ENCODE measurements at places on chromosomes 6 and 20. TPM values are rescaled to one million over a fixed set of nuclear protein-coding genes. Genes with fewer than 3 reads are reported as not detected.
A peak's percentile ranks its signal among the peaks of the same experiment; 100 is the strongest.

DNA sequence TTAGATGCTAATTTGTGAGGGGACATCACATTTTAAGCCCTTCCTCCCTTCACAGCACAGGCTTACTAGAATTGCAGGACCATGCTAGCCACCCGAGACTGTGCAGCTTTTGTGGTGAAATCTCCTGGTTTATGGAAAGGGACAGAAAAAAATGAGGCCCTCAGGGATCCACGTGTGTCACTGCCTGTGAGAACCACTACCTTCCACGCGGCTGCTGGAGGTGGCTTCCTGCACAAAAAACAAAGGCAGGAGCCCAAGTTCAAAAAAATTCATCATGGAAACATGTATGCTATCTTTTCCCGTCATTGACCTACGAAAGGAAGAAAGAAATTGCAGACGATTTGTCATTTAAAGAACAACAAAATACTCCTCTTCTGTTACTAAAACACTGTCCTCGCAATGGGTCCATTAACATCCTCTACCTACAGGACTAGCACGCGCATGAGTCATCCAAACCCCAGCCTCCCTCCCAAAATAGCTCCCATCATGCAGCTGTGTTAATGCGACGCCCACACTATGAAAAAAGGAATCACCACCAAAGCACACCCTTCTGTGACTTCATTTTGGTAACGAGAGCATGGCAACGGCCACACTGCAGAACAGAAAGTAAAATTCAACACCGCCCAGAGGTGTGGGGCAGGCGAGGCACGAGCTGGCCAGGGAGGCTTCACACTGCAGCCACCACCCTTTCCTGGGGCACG lies 45.7 kb downstream of the RAMACL start:
- peak; percentile 74 for DNase-seq

GRCh38 chr6:26592649-26593048 lies 4.1 kb upstream of the ABT1 start:
- DNase-seq: no peak

GRCh38 chr20:57440678-57441509 lies 49.7 kb downstream of the RBM38 start:
- DNase-seq: no peak

DNA sequence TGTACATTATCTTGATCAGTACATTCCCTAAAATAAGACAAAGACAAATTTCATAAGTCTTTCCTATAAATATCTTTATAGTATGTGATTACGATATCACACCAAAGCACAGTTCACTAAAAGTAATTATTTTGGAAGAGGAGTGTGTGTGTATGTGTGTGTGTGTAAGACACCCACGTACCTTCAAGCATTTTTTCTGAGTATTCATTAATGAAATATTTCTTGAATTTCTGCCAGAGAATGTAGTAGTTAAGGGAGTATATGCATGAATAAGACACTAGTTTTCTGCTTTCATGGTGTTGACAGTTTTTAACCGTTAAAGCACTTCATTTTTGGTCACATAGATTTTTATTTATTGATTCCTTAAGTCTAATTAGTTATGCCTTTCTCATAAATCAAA lies 36.8 kb downstream of the MANEA start:
- DNase-seq: no peak

GRCh38 chr6:163775313-163775712 lies 360.8 kb downstream of the QKI start:
- DNase-seq: no peak

DNA sequence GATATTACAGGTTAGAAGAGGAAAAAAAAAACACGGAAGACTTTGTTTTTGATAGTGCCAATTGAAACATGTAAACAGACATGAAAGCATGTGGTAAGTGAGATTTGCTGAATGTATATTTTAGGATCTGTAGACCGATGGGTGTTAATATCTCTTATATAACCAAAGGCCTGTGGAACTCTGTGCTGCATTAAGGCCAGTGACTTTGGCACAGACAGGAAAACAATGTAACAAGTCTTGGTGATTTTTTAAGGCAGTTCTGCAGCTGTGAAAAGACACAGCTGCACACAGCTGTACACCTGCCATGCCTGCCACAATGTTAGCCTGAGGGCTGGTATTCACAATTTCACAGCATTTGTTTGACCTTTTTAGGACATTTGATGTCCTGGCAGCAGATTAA lies 6.1 kb downstream of the SOBP start:
- no peak for DNase-seq

DNA sequence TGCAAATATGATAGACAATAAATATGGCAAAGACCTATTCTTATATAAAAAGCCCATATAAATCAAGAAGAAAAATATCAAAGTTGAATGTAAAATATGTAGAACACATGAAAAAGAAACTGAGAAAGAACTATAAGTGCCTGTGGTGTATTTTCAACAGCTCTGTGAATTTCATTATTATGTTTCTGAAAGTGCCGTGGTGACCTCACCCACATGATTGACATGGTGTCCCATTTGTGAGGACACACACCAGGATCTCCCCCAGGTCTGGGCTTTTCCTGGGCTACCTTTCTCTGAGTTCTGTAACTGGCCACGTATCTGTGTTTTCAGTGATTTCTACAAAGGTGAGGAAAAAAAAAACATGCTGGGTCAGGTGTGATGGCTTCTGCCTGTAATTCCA lies 86.7 kb downstream of the BMP6 start:
- no peak for DNase-seq

GRCh38 chr6:158002249-158002950 lies 20.7 kb downstream of the SYNJ2 start:
- DNase-seq: no peak

DNA sequence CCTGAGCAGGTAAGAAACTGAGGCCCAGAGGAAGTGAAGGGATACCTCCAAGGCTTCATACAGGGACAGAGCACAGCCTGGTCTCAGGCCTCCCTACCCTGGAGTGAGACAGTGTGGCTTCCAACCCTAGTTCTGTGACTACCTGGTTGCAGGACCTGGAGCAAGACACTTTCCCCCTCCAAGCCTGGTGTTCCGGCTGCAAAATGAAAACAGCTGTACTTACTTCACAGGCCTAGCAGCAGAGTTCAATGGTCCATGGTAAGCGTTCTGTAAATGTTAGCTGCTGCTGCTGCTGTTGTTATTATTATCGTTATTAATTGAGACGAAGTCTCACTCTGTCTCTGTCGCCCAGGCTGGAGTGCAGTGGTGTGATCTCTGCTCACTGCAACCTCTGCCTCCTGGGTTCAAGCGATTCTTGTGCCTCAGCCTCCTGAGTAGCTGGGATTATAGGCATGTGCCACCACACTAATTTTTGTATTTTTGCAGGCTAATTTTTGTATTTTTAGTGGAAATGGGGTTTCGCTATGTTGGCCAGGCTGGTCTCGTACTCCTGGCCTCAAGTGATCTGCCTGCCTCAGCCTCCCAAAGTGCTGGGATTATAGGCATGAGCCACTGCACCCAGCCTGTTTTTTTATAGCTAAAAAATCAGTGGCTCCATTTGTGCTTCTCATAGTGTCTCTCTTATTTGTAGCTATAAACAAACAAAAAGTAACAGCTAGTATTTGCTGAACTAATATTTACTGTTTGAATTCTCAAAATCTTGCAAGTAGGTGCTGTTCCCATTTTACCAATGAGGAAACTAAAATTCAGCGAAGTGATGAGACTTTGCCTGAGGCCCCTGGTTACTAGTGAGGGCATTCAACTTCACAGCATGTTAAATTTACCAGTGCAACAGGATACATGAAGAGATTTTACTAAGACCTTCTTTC lies 41.9 kb downstream of the COX4I2 start:
- DNase-seq: no peak

DNA sequence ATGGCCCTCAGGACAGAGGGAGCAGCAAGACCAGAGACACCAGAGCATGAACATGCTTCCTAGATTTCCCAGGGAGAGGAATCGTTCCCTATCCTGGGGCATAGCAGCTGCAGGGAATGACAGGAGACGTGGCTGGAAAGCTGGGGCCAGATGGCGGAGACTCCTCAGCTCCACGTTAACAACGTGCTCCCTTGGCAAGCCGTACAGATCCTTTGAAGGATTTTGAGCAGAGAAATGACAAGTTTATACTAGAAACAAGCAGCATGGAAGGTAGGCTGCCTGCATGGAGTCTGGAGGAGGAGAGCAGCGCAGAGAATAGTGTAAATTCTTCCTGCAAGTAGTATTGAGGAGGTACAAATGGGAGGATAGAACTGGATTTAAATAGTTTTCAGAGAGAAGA lies 11.7 kb downstream of the MYLIP start:
- no peak for DNase-seq

- no peak for DNase-seq
Measured at GRCh38 chr6:1334684-1335083, 22.8 kb downstream of the FOXQ1 start.

DNA sequence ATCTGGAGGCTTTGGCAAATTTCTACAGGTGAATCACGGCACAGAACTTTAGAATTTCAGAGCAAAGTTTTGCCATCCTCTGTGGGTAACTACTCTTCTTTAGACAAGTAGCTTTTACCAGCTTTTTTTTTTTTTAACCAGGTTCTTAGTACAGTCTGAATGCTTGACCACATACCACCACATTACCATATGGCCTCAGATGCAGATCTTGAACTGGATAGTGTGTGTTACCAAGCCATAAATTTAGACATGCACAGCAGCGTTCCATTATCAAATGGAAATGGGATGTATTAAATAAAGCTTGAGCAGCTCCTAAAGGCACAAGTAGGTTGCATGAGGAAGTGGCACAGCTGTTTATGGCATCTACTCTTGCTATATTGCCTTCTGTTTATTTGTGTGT lies 38.3 kb upstream of the PRSS16 start:
- no peak for DNase-seq

DNA sequence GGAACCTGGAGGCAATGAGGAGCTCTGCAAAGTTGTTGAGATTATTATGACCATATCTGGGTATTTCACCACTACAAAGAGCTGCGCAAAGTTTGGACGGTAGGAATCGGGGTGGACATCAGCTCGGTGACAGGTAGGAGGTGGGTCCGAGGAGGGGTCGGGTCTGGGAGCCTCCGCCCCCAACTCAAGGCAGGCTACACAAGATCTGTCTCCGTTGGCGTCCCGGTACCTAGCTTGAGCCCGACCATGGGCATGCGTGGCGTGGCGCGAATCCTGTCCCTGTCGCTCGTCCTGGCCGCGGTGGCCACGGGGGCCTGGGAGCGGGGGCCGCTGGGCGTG lies 40.2 kb upstream of the ZNFX1 start:
- DNase-seq: no peak

DNA sequence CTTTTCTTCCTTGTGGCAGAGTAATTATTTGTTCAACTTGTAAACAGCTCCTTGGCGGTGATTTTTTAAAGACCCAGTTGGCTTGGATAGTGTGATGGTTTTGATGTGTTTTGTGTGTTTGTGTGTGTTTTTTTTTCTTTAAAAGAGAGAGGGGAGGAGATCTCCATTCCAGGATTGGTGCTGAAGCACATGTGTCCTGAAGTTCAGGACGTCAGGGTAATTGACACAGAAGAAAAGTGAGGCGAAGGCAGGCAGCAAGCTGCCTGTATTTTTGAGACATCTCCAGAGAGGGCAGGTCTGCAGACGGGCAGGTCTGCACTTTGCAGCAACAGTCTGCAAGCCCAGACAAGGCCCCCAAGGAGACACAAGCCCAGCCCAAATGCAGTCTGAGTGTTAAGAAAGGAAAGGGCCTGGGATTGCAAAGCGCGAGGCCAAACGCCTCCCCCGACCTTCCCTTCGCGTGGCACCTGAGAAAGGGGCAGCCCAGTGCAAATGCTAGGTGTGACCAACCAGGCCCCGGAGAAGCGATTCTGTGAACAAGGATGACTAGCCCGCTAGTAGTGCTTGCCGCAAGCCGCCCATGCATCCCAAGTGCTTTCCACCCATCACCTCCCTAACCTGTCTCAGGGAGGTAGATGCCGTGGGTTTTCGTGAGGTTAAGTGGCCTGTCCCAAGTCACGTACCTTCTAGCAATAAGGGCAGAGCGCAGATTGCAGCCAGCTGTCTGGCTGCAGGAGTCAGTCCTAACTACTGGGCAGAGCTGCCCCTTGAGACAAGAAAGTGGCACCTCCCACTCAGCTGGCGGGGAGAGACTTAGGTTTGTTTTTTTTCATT lies 230.5 kb downstream of the ZMYND8 start:
- no peak for DNase-seq

GRCh38 chr20:48339986-48340882 lies 487.6 kb downstream of the PREX1 start:
- DNase-seq: no peak

- DNase-seq: no peak
Measured at GRCh38 chr6:150924808-150925589, 59.5 kb downstream of the MTHFD1L start.

OR2B6 gene
- total RNA-seq: not detected

MRPL18 gene
- total RNA-seq: 63.6 TPM

POPDC3 gene
- total RNA-seq: not detected

BEND6 gene
- not detected for total RNA-seq

Measured in activated CD4-positive, alpha-beta memory T cell treated with anti-CD3 and anti-CD28 coated beads, Interleukin-2, amount 10 ng/mL, durations not matched to agents 7 days and 5 days (primary cell).